ENCODE measurements at places on chromosomes 6 and 20.

DNA sequence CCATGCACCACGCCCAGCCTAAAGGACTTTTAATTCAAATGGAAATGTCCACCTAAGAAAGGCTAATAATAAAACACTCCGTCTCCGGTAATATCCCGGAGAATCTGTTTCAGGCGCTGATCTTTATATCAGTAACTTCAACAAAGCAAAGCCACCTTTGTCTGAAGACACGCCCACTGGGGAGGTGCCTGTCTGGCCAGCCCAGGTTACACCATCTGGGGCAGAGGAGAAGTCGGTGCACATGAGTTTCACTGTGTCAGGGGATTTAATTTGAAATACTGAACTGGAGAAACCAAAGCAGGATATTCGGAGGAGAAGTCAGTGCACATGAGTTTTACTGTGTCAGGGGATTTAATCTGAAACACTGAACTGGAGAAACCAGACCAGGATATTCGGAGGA, 9.4 kb downstream of the SERPINB6 start:
- DNase-seq = no peak

GRCh38 chr6:39876111-39876510, 58.2 kb downstream of the MOCS1 start:
- DNase-seq = no peak

- no peak for DNase-seq
Observed at GRCh38 chr20:32829311-32830005, 9.7 kb downstream of the MAPRE1 start.

- no peak for DNase-seq
Observed at GRCh38 chr6:137490006-137490905, 3.9 kb downstream of the OLIG3 start.

DNA sequence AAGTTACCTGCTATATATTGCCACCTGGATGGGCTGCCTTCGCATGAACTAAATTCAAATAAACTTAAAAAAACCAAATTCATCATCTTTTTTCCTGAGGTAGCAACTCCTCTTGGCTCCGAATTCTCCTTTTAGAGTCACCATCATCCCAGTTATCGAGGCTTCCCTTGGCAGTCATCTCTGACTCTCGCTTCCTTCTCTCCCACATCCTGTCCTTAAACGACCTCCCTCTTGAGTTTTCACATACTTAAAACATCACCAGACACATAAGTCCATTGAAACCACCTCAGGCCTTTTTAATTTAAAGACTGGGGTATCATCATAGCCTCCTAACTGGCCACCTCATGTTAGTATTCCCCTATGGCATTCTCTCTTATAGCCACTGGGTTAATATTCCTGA, 296.1 kb upstream of the FLRT3 start:
- no peak for DNase-seq

DNA sequence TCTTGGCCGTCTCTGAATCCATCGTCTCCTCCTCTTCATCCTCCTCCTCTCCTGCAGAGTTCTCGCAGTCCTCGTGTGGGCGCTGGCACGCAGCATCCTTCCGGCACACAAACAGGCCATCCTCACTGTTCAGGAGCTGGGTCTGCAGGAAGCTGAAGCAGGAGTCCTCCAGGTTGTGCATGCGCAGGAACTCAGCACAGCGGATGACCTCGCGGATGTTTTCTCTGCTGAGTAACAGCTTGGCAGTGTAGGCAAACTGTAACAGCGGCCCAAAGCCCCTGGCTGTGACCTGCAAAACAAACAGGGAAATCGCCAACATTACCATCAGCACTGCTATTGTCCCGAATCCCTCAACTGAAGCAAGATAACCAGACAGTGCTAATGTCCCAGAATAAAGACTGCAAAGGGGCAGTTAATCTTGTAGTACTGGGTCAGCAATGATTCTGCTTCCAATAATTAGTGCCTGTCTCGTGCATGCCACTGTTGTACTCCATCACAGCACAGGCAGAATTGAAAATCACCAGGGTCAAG, 57.4 kb downstream of the GJA10 start:
- no peak for DNase-seq
